ENCODE measurements at places on chromosomes 4 and X.
A peak's percentile ranks its signal among the peaks of the same experiment; 100 is the strongest.

DNA sequence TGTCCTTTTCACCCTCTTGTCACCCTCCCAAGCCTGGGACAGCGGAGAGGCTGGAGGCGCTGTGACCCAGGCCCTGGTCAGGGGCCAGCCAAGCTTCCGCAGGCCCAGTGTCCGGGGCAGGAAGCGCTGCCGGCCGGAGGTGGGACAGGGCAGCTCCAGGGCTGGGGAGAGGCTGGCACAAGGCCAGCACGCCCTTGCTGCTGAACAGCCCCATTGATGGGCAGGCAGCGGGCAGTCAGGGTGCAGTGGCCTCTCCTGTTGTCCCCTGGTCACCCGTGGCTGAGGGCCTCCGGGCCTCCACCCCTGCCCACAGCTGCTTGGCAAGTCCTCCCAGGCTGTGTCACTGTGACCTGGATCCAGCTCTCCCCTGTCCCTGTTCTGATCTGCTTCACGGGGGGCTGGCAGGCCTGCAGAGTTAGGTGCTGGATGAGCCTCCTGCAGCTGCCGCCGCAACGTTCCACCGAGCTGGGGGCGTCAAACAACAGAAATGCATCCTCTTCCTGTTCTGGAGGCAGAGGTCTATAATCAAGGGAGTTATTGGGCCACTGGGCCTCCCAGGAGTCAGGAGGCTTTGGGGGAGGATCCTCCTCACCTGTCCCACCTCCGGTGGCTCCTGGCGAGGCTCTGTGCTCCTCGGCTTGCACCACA lies 107.9 kb downstream of the PSAPL1 start:
- DNase-seq: no peak

- no peak for DNase-seq
Measured at GRCh38 chr4:3385711-3386420, 55.9 kb upstream of the HGFAC start.

GRCh38 chr4:30696191-30696590 lies 24.0 kb upstream of the PCDH7 start:
- no peak for DNase-seq

- no peak for DNase-seq
Measured at GRCh38 chr4:52052475-52052780, 1.3 kb downstream of the SPATA18 start.

GRCh38 chr4:58144721-58145120 lies 1034.5 kb upstream of the IGFBP7 start:
- DNase-seq: no peak

DNA sequence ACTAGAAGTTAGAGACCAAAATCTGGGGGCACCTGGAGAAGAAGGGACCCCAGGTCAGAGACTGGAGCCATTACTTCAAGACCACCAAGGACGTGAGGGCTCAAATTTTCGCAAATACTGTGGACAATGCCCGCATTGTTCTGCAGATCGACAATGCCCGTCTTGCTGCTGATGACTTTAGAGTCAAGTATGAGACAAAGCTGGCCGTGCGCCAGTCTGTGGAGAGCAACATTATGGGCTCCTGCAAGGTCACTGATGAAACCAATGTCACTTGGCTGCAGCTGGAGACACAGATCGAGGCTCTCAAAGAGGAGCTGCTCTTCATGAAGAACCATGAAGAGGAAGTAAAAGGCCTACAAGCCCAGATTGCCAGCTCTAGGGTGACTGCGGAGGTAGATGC lies 101.2 kb downstream of the NCAPG start:
- DNase-seq: no peak

DNA sequence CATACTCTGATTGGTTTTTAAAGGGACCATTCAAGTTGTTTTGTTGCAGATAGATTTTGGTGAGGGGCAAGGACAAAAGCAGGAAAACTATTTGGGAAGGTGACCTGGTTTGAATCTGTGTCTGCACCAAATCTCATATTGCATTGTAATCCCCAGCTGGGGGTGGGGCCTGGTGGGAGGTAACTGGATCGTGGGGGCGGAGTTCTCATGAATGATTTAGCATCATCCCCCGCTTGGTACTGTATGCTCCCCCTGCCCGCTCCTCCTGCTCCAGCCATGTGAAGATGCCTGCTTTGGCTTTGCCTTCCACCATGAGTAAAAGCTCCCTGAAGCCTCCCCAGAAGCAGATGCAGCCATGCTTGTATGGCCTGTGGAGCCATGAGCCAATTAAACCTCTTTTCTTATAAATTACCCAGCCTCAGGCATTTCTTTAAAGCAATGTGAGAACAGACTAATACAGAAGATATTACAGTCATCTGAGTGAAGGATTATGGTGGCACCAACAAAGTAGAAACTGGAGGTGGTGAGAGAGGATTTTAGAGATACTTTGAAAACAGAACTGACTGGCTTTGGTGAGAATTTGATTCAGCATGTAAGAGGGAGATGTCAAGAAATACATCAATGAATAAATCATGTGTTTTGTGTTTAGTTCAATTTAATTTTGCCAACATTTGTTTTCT lies 14.4 kb downstream of the IL21 start:
- DNase-seq: no peak

GRCh38 chrX:38965888-38966287 lies 164.6 kb downstream of the MID1IP1 start:
- DNase-seq: no peak

DNA sequence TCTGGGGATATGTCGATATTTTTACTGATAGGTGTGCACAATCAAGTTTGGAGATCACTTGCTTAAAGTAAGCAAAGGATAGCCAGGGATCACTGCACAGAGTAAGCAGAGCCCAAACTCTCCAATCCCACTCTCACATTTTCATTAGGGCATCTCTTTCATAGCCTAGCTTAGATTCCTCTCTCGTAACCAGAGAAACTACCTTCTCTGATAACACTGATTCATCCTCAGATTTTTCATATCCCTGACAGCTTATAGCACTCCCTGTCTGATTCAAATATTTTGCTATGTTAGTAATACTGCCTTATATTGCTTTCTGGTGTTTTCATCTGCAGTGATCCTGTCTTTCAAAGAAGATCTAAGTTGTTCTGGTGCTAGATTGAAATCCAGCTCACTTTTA lies 123.7 kb downstream of the CBLL2 start:
- no peak for DNase-seq

DNA sequence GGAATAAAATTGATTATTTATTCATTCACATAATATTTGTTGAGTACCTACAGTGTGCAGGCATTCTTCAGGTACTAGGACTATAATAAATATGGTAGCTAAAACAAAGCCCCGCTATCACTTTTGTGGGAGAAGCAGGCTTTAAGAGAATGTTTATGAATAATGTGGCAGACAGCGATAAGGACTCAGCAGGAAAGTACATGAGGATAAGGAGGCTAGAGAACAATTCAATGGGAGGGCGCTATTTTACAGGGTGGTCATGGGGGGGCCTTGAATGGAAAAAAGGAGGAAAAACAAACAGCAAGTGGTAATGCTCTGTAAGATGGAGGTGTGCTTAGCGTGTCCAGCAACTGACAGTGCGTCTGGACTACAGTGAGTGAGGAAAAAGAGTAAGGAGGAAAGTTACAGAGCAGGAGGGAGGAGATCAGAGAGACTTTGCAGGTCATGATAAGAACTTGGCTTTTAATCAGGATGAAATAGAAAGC lies 264.2 kb upstream of the ETNPPL start:
- no peak for DNase-seq

- no peak for DNase-seq
Measured at GRCh38 chr4:159604781-159605180, 501.9 kb downstream of the RAPGEF2 start.

- no peak for DNase-seq
Measured at GRCh38 chr4:11487139-11487538, 58.4 kb upstream of the HS3ST1 start.

DNA sequence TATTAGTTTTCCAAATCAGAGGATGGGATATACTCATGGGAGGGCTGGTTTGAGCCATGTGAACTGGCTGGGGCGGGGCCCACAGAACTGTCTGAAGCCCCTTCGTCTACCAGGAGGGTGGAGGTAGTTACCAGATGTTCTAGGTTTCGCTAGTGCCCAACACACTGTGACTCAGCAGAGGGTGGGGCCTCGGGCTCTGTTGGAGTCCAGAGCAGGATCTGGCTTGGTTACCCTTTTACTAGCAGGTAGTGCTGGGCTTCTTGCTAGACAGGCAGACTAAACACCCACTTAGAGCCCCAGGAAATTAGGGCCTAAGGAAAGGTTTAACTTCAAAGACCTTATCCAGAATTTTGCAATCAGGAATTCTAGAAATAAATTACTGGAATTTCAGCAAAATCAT lies 56.2 kb upstream of the CHRDL1 start:
- DNase-seq: no peak

GRCh38 chr4:20760053-20760452 lies 59.8 kb downstream of the PACRGL start:
- DNase-seq: no peak

DNA sequence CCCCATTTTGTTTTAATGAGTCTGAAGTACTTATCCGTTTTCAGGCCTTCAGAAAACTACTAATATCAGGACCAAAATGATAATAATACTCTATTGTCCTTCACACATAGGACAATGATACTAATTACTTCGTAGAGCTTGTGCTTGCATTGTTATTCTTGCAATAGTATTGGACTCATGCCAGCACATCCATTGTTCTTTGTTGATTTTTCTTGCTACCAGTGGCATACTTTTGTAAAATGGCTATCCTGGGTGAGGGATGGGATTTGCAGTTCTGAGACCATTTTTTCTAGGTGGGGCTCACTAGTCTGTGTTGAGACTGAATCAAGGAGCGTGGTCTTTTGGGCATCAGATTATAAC lies 195.3 kb downstream of the MAML3 start:
- peak; percentile 40 for DNase-seq

DNA sequence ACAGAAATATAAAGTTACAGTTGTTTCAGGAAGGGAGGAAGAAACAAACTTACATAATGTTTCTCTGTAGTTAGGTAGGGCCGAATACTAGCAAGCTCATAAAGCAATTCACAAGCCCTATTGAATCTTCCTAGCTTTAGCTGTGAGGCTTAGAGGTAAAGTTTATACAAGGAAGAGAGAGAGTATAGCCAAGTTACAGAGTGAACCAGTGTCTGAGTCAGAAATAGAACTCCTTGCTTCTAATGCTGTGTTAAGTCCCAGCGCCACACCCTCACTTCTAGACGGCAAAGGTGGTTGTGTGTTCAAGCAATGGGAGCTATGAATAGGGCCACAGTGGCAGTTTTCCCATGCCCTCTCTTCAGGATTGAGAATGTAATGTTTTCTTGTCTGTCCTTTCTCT lies 6.1 kb downstream of the LPAR4 start:
- no peak for DNase-seq

- DNase-seq: no peak
Measured at GRCh38 chr4:52904421-52904820, 42.3 kb downstream of the RASL11B start.

GRCh38 chrX:122026665-122027064 lies 979.3 kb downstream of the GLUD2 start:
- peak; percentile 28 for DNase-seq

DNA sequence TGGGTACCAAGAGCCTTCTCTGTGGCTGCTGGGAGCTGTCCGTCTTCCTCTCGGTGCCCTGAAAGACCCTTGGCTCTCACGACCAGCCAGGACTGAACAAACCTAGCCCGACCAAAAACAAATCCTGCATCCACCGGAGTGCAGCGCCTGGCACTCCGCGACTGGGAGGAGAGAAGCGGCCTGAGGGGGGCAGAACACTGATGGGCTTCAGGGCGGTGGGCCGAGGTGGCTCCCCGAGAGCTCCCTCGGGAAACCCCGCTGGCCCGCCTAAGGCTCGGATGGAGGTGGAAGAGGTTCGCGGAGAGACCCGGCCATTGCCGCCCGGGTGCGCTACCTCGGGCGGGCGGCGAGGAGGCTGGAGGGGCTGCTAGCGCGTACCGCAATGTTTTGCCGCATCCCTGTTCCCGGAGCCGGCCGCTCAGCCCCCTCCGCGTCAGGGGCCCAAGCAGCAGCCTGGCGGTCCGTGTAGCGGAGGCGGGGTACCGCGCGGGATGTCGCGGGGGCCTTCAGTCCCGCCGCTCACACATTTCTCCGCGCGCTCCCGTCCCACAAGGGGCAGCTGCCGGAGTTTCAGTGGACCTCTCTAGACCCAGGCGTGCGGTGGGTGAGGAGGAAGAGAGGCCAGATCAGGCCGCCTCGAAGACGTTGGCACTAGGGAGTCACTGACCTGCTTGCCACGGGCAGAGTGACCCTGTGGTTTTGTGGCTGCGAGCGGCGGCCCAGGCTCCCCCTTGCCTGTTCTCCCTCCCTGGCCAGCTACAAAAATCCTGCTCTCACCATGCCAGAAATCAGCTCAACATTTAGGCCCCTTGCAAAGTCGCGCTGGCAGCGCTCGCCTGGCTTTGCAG lies 2.2 kb downstream of the SLITRK4 start:
- peak; percentile 63 for DNase-seq

DNA sequence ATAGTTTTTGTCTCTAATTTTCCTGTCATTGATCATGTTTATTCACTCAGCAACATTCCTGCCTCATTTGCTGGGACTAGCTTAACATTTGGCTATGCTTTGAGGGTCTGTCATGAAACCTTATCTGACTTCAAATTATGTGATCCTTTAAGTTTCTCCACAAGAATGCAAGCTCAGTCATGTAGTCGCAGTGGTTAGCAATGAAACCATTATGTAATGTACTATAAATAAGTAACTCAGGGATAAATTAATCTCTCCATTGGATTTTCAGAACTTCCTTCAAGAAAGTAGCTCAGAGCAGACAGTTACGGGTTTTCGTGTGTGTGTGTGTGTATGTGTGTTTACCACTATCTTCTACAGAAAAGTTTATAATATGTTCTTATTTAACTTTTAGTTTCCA lies 993.6 kb downstream of the ADGRL3 start:
- DNase-seq: no peak

DNA sequence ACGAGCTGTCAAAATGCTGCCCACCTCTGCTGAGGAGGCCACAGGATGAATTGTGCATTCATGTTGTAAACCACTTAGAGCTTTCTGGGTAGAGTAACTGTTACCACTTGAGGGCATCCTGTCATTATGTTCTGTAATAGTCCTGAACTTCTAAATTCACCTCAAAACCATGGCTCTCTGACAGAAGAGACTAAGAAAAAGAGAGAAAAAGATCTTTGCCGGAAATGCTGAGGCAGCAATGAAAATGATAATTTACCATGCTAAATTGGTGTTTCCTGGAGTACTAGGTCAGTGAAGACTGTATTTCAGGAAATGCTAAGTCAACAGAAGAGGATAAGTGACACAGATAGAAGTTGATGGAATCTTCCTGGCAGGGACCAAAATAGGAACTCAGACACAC lies 942.3 kb upstream of the SLIT2 start:
- peak; percentile 5 for DNase-seq

DNA sequence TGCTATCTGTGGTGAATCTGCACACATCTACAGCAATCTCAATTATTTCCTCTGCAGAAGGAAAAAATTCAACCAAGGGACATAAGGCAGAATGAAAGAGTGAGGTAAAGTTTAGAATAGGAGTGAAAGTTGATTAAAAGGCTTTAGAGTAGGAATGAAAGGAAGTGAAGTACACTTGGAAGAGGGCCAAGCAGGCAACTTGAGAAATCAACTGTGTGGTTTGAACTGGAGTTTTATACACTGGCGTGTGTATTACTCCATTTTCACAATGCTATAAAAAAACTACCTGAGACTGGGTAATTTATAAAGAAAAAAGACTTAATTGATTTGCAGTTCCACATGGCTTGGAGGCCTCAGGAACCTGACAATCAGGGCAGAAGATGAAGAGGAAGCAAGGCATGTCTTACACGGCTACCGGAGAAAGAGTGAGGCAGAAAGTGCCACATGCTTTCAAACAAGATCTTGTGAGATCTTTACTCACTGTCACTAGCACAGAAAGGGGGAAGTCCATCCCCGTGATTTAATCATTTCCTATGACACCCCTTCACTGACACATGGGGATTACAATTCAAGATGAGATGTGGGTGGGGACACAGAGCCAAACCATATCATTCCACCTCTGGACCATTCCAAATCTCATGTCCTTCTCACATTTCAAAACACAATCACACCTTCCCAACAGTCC lies 234.8 kb downstream of the IL15 start:
- DNase-seq: no peak

All from NCI-H1092 treated with DMSO at 0.1 percent for 48 hours (cell line).